ENCODE measurements at places on chromosomes 2 and 18. TPM values are rescaled to one million over a fixed set of nuclear protein-coding genes. Genes with fewer than 3 reads are reported as not detected.

DNA sequence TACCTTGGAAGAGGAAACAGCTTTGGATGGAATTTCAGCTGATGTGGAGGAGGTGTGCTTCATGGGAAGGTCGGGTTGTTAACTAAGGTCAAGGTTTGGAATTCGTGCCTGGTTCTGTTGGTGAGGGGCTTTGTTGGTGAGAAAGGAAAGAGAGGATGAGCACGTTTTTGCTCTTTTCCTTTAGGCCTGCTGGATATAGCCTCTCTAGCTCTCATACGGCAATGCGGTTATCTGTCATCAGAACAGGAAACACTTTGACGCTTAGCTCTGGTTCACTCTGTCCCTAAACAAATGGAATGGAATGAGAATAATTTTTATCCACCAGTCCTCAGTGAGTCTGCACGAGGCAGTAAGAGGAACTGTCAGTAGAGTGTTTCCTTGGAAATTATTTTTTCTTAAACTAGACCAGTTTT, 169.7 kb upstream of the NOSTRIN start:
- peak; percentile 59 for DNase-seq

DNA sequence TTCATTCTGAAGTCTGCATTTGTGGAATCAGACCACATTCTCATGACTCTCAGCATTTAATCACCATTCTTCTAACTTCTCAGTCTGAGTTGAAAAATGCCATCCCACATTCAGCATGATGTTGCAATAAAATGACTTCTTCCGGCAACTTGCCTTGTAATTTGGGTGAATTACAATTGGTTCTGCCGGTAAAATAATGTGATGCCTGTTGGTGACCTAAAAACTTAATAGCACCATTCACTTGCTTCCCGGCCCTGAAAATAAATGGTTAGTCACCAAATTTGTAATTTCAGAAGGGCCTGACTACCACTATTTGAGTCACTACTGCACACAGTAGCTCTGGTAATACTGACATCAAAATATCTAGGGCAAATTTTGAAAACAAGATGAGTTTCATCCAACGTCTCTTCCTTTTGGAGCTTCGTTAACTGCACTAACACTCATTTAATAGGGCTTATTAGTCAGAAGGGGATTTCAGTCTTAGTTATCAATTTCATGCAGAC, 637.1 kb upstream of the CHAC2 start:
- DNase-seq = no peak

- DNase-seq = no peak
Observed at GRCh38 chr18:77096936-77097886, 35.4 kb downstream of the MBP start.

Gene B3GNT7
- polyA plus RNA-seq = 0.44 TPM

All from muscle of leg (tissue), 16 donors.